Retinal pigment epithelial cell (primary cell): ENCODE measurements at places on chromosomes 1 and 21.

GRCh38 chr1:214004014-214004413, 16.2 kb downstream of the PROX1 start:
- DNase-seq, result no peak

DNA sequence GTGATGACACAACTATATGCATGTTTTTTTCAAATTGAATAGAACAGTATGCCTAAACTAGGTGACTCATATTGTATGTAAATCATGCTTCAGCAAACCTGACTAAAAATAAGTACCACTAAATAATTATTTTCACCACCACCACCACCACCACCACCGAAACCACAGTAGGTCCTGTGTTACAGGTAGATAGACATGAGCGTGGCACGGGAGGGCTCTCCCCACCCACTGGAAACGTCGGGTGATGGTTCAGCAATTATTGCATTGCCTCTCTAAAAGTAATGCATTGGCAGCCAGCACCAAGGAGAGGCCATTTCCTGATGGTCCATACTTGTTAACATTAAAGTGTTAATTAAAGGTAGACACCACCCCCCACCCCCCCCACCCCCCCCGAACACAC, 297.0 kb upstream of the NCAM2 start:
- DNase-seq, result no peak

DNA sequence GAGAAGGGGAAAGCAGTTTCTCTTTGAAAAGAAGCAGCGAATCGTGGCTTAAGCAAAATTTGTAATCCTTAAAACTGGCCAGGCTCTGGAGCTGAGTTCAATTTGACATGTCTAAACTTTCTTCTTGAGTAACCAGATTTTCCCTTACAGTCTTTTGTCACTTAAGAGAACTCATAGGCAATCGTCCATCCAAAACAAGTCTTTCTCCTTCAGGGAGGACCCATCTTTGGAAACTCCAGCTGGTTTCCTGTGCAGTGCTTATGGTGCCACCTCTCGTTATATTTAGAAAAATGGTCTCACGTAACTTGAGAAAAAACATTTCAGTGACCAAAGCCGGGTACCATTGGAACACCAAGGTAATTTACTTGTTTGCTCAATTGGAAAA, 1.8 kb upstream of the PTTG1IP start:
- DNase-seq, result no peak

DNA sequence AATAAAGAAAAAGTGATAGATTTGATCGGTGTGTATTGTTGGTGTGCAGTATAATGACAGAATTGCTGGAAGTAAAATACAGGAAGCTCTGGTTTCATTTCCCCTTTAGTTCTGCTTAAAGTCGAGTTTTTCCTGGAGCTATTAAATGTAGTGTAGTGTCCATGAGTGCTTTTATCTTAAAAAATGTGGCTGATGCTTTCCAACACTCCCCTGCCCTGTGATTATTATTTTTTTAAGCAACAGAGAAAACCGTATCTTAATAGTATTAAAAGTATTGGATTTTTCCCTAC, 1.1 kb downstream of the LGALS8 start:
- DNase-seq, result no peak

DNA sequence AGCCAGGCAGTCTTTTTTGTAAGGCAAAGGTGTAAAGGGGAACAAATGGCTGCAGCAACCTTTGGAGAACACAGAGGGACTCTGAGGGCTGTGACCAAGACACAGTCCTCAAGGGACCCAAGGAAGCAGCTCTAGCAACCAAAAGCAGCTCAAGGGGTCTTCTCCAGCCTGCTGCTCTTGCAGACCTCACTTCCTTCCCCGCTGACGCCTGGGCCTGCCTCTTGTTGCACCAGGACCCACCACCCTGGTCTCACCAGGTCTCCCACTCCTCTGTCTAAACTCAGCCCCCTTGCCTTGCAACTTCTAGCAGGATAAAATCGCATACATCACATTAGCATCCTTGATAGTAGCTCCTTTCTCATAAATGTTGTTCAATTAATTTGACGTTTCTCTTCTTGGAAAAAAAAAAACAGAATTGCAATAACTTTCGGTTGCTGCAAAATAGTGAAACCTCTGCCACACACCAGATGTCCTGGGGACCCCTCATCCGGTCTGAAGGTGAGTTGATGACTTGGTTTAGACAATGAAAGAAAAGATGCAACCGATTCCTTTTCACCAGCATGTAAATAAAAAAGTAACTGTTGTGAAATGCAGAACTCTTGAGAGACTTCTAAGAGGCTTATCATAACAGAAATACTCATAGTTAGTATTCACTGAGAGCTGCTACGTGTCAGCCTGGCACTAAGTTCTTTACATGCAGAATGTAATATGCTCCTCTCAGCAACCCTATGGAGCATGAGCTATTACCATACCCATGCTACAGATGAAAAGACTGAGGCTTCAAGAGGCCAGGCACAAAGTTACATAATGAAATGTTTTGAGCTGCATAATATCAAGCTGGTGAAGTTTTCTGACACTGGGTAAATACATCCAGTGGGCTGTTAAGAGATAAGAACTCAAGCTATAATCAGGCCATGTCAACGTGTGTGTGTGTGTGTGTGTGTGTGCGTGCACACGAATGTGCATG, 58.5 kb downstream of the UMODL1 start:
- DNase-seq, result no peak

- DNase-seq, result no peak
Measured at GRCh38 chr1:173002891-173003838, 47.6 kb downstream of the TNFSF18 start.

GRCh38 chr1:237671935-237672334, 218.8 kb downstream of the ZP4 start:
- DNase-seq, result no peak

DNA sequence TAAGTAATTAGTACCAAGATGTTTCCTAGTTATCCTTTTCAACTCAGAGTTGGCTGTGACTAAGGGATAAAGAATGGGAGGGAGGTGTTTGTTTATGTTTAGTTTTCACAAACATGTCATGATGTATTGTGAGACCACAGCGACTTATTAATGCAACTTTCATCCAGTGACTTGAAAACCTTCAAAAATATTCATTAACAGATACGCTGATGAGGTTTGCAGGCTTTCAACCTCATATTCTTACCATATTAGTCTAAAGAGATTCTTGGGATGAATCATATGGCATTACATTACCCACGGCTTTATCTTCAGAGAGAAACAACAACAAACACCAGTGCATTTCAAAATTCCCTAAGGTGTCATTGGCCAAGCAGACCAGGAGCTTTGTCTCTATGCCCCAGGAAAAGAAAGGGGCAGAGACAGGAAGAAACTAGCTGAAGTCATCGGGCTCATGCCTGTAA, 36.4 kb downstream of the PALMD start:
- no peak for DNase-seq

- no peak for DNase-seq
Measured at GRCh38 chr1:201885531-201886075, 3.1 kb upstream of the SHISA4 start.

- no peak for DNase-seq
Measured at GRCh38 chr1:17594690-17595601, 55.4 kb downstream of the ARHGEF10L start.

GRCh38 chr1:12502336-12503109, 115.5 kb downstream of the DHRS3 start:
- no peak for DNase-seq

- no peak for DNase-seq
Measured at GRCh38 chr1:47418681-47419325, 2.7 kb downstream of the FOXE3 start.

DNA sequence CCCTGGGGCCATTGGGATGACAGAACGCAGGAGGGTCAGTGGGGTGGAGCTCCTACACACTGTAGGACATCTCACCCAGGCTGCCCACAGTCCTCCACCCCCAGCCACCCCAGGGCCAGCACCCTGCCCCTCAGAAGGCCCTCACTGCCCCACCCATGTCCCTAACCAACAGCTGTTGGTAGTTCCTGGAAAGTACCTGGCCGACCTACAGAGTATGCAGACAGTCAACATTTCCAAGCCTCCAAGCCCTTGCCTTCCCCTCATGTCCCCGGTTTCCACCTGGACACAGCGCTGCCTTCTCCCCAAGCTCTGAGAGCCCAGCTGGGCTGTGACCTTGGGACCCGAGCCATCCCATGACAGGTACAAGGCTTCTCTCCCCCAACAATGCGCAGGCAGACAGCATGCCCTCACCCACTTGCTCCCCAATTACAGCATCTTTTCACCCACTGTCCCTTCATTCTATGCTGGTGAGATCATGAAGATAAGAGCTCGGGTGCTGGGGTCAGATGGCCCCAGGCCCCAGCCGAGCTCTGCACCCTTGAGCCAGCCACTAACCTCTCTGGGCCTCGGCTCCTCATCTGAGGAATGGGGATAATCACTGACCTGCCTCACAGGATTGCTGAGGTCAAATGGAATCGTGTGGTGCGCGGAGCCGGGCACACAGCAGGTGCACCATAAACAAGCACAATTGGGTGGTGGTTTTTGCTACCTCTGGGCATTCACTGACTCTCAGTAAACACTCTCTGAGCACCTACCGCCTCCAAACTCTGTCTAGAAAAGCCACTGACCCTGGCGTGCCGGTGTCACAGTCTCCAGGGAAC, 11.2 kb downstream of the LAPTM5 start:
- no peak for DNase-seq

DNA sequence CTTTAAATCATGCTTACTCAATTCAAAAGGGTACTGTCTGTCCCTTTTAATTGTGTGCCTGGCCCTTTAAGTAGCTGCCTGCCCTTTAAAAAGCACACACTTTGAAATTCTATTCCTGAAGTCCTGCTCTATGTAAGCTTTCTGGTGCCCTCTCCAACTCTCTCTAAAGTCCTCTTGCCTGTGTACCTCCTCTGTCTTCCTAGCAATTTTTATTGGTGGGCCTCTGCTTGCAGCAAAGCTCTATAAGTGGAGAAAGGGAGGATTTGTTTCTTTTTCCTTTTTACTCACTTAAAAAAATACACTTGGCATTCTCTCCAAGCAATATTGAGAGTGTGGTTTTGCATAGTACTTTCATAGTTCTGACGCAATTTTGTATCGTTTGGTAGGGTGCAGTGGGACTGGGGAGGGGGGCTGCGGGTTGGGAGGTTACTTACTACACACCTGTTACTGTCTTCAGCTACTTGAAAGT, 135.4 kb downstream of the LMO4 start:
- DNase-seq, result no peak

DNA sequence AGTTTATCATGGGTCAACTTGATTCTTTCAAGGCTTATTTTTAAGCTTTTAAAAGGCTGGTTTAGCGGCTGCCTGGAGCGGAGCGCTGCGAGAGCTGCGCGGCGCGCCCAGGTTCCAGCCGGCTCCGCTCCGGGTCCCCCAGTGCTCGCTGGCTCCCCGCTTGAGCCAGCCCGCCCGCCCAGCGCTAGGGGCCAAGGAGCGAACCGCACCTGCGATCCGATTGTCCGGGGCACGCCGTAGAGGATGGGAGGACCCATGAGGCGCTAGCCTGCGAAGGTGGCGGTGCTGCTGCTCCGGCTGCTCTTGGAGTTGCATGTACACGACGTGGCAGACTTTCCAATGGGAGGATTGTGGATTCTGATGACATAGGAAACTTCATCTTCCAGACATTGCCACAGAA, 9.9 kb upstream of the CFHR4 start:
- DNase-seq, result peak; percentile 13

DNA sequence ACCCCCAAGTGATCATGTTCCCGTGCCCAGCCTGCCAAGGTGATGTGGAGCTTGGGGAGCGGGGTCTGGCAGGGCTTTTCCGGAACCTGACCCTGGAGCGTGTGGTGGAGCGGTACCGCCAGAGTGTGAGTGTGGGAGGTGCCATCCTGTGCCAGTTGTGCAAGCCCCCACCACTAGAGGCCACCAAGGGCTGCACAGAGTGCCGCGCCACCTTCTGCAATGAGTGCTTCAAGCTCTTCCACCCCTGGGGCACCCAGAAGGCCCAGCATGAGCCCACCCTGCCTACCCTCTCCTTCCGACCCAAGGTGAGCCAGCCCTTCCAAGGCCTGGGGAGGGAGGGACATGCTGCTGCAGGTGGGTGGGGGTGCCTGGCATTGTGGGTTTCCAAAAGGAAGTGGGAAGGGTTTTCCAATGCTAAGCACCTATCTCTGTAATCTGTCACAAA, 2.3 kb downstream of the TRIM46 start:
- DNase-seq, result no peak

- DNase-seq, result no peak
Measured at GRCh38 chr1:9078752-9079500, 9.5 kb upstream of the SLC2A5 start.

DNA sequence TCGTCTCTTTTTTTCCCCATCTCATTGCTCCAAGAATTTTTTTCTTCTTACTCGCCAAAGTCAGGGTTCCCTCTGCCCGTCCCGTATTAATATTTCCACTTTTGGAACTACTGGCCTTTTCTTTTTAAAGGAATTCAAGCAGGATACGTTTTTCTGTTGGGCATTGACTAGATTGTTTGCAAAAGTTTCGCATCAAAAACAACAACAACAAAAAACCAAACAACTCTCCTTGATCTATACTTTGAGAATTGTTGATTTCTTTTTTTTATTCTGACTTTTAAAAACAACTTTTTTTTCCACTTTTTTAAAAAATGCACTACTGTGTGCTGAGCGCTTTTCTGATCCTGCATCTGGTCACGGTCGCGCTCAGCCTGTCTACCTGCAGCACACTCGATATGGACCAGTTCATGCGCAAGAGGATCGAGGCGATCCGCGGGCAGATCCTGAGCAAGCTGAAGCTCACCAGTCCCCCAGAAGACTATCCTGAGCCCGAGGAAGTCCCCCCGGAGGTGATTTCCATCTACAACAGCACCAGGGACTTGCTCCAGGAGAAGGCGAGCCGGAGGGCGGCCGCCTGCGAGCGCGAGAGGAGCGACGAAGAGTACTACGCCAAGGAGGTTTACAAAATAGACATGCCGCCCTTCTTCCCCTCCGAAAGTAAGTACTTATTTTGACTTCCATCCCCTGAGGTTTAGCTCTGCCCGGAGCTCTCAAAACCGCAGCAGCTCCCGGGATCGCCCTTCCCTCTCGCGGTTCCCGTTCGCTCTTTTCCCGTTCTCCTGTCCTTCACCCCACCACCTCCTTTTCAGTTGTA, 1.5 kb downstream of the TGFB2 start:
- DNase-seq, result no peak

DNA sequence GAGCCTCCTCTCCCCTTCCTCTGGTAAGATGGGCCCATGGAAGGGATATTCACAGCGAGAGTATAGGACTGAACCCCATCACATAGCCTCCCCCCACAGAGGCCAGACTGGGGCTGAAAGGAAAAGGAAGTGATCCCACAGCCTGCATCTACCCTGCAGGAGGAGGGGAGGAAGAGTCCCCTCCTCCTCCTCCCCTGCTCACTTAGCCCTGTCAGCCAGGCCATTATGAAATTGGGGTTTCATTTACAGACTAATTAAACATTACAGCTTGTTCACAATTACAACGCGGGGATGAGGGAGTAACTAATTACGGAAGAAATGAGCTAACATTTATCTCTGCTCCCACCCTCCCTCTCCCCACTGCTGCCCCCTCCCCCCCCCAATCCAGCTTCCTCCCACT, 25.4 kb downstream of the DMAP1 start:
- no peak for DNase-seq

- no peak for DNase-seq
Measured at GRCh38 chr1:101704895-101705294, 291.8 kb downstream of the OLFM3 start.

GRCh38 chr1:55512466-55512865, 297.3 kb upstream of the USP24 start:
- DNase-seq, result no peak

GRCh38 chr1:44693159-44693558, 18.6 kb downstream of the ARMH1 start:
- no peak for DNase-seq
